Hematopoietic multipotent progenitor cell treated with erythropoietin and hydrocortisone succinate and interleukin-3 and kit ligand, for 4 days (in vitro differentiated cells): ENCODE measurements at places on chromosomes 4 and X.
A peak's percentile ranks its signal among the peaks of the same experiment; 100 is the strongest.

- no peak for DNase-seq
Observed at GRCh38 chrX:11066812-11067211, 44.3 kb upstream of the HCCS start.

- no peak for DNase-seq
Observed at GRCh38 chr4:86957215-86957614, 22.4 kb downstream of the AFF1 start.

- DNase-seq, result peak; percentile 70
Observed at GRCh38 chr4:96025011-96025410, 185.1 kb downstream of the PDHA2 start.

- DNase-seq, result no peak
Observed at GRCh38 chrX:103066606-103067005, 2.6 kb upstream of the BEX1 start.

DNA sequence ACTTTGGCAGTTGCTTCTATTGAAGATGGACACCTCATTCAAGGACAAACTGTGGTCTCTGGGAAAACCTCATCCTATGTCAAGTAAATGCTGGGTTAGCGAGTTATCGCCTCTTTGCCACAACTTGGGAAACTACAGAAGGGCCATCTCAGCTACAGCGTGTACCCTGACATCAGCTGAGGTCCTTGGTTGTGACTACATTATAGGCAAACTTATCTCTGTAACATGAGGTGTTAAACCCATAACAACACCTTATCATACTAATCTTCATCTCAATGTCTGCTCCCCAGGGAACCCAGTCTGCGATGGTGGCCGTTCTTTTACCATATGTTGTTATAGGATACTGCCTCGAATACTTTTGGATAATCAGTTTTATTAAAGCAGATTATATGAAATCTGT is 1862.7 kb downstream of the STIM2 start:
- no peak for DNase-seq

- no peak for DNase-seq
Observed at GRCh38 chrX:72349190-72349589, 43.5 kb upstream of the CITED1 start.

DNA sequence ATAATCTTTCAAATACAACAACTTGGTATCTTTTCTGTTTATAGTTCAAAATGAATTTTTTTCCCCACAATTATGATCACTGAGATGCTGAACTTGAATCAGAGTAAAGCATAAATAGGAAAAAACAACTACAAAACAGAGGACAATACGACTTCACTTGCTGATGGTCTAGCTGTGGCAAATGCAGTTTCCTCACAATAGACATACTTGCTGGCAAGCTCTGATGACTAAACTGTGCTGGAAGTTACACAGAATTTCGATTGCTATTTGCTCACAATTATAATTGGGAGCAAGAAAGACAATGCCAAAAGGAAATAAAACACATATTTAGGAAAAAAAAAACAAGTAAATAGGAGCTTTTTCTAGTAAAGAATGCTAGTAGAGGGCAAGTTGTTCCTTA is 14.7 kb downstream of the VEGFC start:
- no peak for DNase-seq

- DNase-seq, result no peak
Observed at GRCh38 chr4:177511611-177512010, 69.4 kb upstream of the AGA start.

GRCh38 chr4:109826719-109827118 is 1.1 kb upstream of the RRH start:
- peak; percentile 69 for DNase-seq

GRCh38 chrX:54049801-54050200 is 5.5 kb upstream of the PHF8 start:
- peak; percentile 12 for DNase-seq

DNA sequence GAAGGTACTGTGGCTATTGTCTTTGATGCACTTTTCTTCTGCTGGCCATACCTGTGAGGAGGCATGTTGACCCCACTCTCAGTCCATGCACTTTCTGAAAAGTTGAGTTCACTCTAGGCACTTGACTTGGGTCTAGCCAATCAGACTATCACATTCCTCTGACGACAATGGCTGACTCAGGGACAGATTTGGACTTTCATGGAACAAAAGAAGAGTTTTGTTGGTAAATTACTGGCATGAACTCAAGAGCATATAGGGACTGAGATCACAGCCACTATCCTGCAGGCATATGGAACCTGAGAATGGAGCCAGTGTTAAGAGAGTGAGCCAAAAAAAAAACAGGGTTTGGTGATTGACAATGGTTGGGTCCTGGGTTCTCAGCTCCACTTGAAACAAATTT is 24.6 kb upstream of the CXCL6 start:
- DNase-seq, result no peak

- DNase-seq, result no peak
Observed at GRCh38 chr4:146379744-146380143, 142.0 kb downstream of the SLC10A7 start.

DNA sequence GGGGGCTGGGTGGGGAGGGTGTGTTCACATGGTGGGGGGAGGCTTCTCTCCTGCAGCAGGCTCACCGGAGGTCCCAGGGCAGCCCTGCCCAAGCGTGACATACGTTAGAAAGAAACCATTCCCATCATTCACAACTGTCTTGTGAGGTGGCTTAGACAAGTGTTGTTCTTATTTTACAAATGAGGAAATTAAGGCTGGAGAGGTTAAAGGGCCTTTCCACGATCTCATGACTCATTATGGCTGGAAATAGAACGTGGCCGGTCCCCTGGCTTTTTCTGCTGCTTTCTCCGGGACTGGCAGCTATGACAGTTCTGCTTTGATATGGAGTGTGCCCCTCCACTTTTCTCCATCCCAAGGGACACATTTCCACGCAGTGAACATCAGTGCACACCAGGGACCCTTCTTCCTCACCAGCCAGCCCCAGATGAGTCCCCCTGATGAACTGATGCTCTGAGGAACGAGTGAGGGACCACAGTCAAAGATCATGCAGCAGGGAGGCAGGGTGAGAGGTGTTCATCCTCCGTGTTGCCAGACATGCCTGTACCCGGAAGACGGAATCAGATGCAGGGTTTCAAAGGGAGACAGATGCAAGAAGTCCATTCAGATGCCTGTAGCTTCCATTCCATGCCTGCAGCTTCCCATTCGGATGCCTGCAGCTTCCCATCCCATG is 64.0 kb upstream of the ACSL1 start:
- DNase-seq, result no peak

DNA sequence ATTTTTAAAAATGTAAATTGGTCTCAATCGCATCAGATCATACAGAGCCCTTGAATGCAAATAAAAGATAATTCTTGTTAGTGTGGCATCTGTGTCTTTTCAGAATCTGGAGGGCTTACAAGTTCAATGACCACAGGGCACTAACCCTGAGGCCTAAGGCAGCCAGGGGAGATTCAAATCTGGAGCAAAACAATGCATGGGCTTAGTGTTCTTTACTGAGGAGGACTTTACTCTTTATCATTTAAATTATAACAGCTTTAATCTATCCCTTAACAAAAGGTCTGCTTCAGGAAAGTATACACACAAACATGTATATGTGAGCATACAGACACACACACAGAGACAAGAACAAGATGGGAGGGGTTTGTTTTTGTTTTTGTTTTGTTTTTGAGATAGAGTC is 51.0 kb upstream of the NSUN7 start:
- no peak for DNase-seq

DNA sequence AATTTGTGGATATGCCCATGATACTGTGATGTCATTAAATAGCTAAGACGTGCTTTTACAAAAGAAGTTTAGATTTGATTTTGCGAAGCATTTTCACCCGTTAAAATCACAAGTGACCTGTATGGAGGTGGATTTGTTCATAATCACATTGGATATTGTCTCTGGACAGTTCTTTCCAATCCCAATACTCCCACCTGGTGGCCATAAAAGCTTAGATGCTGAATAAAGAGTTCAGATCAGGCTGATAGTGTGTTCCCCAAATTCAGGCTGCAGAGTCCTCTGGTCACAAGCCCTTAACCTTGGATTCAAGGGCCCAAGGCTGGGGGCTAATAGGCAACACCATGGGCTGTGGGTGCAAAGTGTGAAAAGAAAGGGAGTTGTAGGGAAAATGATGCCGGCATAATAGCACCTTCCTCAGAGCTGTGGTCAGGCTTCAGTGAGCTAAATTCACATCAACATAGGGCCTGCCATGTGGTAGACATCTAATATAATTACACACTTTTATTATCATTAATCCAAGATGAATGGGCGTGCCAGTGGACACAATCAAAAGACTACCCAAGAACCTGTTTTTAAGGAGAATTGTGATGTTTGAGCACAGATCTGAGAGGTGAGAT is 28.1 kb downstream of the SMIM43 start:
- peak; percentile 73 for DNase-seq

DNA sequence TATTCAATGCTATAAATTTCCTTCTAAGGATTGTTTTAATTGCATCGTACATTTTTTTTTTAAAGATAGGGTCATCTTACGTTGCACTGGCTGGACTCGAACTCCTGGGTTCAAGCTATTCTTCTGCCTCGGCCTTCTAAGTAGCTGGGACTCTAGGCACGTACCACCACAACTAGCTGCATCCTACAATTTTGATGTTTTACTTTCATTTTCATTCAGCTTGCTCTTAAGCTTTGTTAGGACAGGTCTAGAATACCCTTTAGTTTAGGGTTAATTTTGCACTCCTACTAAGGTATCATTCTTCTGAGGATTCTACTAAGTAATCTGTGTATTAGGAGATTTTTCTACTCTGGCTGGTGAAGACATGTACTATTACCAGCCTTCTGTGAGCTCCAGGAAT is 50.2 kb upstream of the C1GALT1C1 start:
- DNase-seq, result no peak

GRCh38 chr4:109810552-109811387 is 4.8 kb upstream of the GAR1 start:
- no peak for DNase-seq
